ENCODE measurements at places on chromosomes 6 and 20.

GRCh38 chr20:5881703-5882102 lies 68.6 kb downstream of the TRMT6 start:
- H3K4me1 ChIP-seq, result no peaks in the 10 kb centered on the region
- H3K27ac ChIP-seq, result no peak overlapping the region
- no peak for DNase-seq
- no peak overlapping the region for H3K4me3 ChIP-seq
- no peaks in the 10 kb centered on the region for H3K36me3 ChIP-seq

DNA sequence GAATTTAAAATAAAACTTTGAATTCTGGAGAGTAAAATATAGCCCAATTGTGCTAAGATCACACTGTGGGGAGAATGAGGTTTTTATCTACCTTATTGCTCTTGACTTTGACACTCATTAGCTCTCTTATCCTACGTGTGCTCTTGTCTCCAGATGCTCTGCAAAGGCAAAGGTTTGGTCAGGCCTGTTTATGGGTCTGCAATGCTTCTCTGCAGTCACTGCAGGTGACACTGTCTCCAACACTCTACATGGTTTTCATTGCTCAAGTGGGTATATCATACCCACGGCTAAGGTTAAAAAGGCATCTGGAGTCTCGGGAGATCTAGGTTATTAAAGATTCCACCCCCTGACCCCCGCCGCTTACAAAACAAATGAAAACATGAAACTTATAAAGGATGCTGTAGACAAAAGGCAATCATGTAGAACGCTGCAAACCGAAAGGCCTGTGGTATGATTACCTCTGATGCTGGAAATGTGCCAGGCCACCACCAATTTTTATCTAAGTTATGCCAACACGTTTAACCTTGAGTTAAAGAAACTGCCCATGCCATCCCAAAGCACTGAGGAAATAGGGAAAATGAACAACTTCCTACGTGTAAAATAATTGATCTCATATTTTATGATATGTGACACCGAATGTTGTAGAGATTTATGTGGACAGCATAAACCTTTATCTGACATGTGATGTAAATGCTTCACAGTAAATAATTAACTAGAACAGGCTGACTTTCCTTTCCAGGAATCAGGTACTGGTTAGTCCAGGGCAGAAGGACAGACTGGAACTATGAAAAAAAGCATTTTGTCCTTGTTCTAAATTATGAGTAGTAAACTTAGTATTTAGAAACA lies 238.2 kb upstream of the NOX3 start:
- no peak for DNase-seq
- no peak overlapping the region for H3K27ac ChIP-seq
- H3K36me3 ChIP-seq, result no peaks in the 10 kb centered on the region
- H3K27me3 ChIP-seq, result no peaks in the 10 kb centered on the region

GRCh38 chr6:32183483-32184083 lies 470 bp downstream of the AGER start:
- H3K4me3 ChIP-seq, result no peak overlapping the region
- H3K4me1 ChIP-seq, result peaks cover 2% of the 10 kb centered on the region
- H3K27me3 ChIP-seq, result no peaks in the 10 kb centered on the region

GRCh38 chr6:68364271-68364805 lies 270.7 kb upstream of the ADGRB3 start:
- DNase-seq, result no peak
- H3K27me3 ChIP-seq, result no peaks in the 10 kb centered on the region
- no peaks in the 10 kb centered on the region for H3K36me3 ChIP-seq
- no peaks in the 10 kb centered on the region for H3K4me1 ChIP-seq

DNA sequence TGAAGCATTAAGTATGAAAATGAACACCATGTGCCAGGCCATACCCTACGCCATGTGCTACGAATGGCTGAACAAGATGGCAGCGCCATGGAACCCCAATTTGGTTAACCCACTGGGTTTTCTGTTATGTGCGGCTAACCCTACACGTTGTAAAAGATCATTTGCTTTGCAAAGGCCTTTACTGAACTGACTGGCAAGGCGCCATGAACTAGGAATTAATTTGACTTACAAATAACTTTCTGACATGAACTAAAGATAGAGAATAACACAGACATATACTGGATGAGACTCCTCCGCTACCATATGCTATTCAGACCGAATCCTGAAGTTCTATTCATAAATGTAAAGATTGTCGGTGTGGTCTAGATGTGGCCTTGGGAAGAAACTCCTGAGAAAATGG lies 3.9 kb downstream of the CNKSR3 start:
- no peak overlapping the region for H3K4me3 ChIP-seq
- DNase-seq, result no peak
- H3K4me1 ChIP-seq, result no peaks in the 10 kb centered on the region
- H3K36me3 ChIP-seq, result no peaks in the 10 kb centered on the region
- H3K27ac ChIP-seq, result no peak overlapping the region
- H3K27me3 ChIP-seq, result peaks cover 15% of the 10 kb centered on the region

- no peaks in the 10 kb centered on the region for H3K27me3 ChIP-seq
- DNase-seq, result no peak
- peak overlapping the region; percentile 80 for H3K4me3 ChIP-seq
- H3K4me1 ChIP-seq, result 0 out of 2 replicates have a peak, but pooled peaks cover 2% of the 10 kb centered on the region
- no peak overlapping the region for H3K27ac ChIP-seq
Measured at GRCh38 chr20:380763-381580, 412 bp downstream of the TRIB3 start.

GRCh38 chr6:11263291-11263775 lies 30.9 kb upstream of the NEDD9 start:
- no peak for DNase-seq
- H3K4me1 ChIP-seq, result no peaks in the 10 kb centered on the region
- no peak overlapping the region for H3K4me3 ChIP-seq
- no peak overlapping the region for H3K27ac ChIP-seq
